ENCODE measurements at places on chromosomes 16 and 17.

- no peak for DNase-seq
These were observed 73.7 kb downstream of the MRC2 start for GRCh38 chr17:62700964-62701705.

- no peak for DNase-seq
These were observed 220.7 kb downstream of the KCNJ2 start for GRCh38 chr17:70390049-70390448.

DNA sequence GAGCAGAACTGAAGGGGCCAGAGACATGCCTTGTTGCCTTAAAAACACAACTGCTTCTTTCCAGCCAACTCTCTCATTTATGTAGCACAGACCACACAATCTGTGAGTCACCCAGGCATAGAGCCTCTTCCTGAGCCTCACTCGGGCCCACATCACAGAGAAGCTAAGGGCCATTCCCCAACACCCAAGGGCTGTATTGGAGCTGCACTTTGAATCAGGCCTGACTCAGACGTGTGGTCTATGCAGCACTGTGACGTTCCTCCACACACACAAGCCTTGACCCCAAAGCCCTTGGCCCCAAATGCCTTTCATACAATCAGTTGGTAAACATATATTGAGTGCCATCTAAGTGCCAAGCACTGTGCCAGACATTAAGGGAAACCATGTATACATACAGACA, 308.9 kb upstream of the DYNLRB2 start:
- DNase-seq: peak; percentile 58

DNA sequence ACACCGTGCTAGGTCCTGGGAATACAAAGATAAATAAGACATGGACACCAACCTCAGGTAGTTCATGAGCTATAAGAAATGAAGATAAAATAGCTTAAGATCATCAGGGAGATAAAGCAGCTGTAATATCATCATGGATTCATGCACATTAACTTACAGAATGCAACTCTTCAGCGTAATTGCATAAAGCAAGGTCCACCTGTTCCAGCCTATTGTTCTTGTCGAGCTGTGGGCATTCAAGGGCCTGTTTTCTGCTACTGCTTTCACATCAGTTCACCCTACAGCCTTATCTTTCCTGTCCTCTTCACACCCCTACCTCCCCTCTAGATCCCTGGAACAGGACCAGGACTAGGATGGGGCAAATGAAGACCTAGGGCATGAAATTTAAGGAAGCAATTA, 133.9 kb downstream of the SPACA3 start:
- DNase-seq: no peak

DNA sequence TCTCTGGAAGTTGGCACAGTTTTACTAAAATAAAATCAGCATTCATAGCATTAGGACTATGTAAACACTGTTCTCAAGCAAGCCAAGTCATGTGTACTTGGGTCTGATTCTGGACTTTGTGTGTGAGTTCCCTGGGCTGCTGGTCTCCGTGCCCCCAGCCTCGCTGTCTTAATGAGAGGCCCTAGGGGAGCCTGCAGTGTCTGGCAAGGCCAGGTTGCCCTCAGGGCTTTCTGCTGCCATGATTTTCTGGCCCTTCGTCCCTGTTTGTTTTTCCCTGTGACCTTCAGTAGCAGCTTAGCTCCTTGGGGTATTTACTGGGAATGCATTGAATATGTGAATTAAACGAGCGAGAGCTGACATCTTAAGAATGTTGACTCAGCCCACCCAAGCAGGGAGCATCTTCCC, 161.8 kb downstream of the RPTOR start:
- DNase-seq: no peak

DNA sequence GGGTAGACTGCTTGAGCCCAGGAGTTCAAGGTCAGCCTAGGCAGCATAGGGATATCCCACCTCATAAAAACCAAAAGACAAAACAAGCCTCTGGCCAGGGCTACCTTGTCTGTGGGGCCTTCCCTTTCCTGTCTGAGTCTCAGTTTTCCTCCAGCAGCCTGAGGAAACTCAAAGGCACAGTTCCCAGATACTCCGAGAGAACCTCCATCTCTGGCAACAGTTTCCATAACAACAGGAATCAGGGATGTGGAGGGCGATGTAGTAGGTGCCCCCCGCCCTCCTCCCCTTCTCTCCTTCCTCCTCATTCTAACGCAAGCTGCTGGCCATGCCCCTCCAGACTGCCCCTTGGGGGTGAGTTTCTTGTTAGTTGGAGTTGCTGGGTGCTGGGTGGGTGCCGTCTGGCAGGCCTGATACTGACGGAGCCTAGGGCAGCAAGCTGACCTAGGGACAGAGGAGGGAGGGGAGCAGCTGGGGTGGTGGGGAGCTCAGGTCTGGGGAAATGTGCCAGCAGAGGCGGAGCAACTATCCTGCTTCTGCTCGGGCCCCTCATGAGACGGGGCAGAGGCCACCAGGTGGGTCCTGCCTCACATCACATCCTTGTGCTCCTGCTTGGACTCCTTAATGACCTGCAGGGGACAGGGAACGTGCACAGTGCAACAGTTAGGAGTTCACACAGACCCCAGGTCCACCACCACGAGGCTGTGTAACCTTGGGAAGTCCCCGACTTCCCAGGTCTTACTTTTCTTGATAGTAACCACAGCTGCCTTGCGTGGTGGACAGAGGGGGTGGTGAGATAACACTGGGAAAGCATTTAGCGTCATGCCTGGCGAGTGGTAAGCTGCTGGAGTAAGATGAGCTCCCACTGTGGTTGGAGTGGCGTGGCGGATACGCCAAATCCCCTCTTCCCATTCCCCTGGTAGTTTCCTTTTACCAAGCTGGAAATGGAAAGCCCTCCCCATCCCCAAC, 7.8 kb upstream of the EFTUD2 start:
- DNase-seq: peak; percentile 15

- DNase-seq: no peak
These were observed 6.4 kb downstream of the DOC2A start for GRCh38 chr16:30004424-30004776.
